Dermis blood vessel endothelial cell (primary cell): ENCODE measurements at places on chromosomes 7 and 10. TPM values are rescaled to one million over a fixed set of nuclear protein-coding genes. Genes with fewer than 3 reads are reported as not detected.

The GIMAP1 gene
- 28.2 and 31.1 TPM in 2 replicates for total RNA-seq

The CFAP69 gene
- 1.1 and 1.9 TPM in 2 replicates for total RNA-seq

The GPR141 gene
- not detected in 2 replicates for total RNA-seq

The LRRC17 gene
- 1.2 and 2.0 TPM in 2 replicates for total RNA-seq

The AGMO gene
- 1.9 and 6.7 TPM in 2 replicates for total RNA-seq

The NFE2L3 gene
- 33.4 and 38.6 TPM in 2 replicates for total RNA-seq

DNA sequence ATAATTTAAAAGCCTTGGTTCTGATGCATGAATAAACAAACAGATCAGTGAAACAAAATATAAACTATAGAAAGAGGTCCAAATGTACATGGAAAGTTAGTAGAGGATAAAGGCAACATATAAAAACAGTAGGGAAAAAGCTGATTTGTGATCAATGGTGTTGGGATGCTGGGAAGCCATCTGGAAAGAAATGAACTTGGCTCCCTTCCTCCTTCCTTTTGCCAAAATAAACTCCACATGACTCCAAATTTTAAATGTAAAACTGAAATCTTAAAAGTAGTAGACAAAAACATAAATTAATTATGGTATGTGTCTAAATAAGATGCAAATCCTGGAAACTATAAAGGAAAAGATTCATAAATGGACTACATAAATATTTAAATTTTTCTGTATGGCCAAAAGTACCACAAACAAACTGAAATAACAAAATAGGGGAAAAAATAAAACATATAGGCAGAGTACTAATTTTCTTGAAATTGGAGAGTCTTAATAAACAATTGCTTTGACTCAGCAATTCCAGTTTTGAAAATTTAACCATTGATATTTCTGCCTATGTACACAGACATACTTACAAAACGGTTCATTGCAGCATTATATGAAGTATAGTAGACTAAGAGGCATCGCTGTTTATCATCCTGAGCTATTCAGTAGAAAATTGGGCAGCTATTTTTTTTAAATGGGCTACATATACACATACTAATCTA is 77.0 kb upstream of the TRIM24 start:
- no peak for DNase-seq

GRCh38 chr7:102875700-102876295 is 37.0 kb upstream of the LRRC17 start:
- DNase-seq, result peak; percentile 97

- DNase-seq, result no peak
These were observed 170.4 kb upstream of the THSD7A start for GRCh38 chr7:12002428-12002827.

DNA sequence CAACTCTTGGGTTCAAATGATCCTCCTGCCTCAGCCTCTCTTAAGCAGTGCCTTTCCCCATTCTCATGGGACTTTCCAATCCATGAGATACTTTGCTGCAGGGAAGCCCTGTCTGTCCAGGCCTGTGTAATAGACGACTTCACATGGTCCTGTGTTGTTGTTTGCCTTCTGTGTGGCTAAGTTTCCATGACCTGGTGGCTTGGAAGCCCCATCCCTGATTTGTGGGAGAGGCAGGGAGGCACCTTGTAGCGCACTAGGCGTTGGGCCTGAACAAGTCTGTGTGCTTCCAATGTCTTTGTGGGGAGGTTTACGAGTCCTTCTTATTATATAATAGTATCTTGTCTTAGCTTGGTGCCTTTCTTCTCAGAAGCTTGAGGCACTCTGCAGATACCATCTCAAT is 49.1 kb downstream of the TCF7L2 start:
- DNase-seq, result no peak

DNA sequence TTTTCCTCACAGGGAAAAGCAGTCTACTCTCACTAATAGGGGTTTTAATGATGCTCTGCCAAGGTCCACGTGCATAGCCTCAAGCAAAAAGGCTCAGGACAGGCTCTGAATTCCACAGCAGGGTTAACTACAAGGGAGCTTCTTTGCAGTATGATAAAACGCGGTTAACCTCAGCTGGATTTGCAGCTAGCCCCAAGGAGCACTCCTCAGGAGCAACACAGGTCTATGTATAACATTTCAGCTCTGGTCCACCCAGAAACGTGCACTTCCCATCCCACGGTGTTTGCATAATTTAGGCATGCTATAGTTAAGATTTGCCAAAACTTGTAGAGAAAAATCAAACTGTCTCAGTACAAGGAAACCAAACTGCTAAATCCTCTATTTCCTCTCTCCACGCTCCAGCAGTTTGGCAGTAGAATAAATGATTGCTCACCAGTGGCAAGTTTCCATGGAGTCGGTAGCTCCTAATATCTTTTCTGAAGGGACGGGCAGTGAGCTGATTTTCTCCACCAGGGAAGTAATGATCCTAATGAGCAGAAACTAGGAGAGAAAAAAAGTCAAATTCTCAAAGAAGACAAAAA is 13.1 kb upstream of the ASB4 start:
- DNase-seq, result peak; percentile 15

- no peak for DNase-seq
These were observed 51.6 kb downstream of the PIK3CG start for GRCh38 chr7:106916679-106917078.

- DNase-seq, result no peak
These were observed 2.3 kb downstream of the SLC29A3 start for GRCh38 chr10:71321386-71321785.

DNA sequence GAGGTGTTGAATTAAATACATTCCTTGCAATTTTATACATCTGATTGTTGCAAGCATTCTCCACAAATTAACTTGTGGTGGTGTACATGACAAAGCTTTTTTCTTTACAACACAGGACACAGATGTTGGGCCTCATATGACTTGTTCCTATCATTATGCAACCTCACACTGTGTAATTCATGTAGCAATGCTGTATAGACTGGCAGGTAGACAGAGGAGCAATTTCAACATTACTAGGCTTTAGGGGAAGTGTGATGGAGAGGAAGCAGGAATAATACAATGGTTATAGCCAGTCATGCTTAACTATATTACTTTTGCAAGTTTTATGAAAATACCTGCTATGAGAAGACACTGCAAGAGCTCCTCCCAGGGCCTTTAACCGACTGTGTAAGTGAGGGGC is 832.1 kb downstream of the CNTNAP2 start:
- no peak for DNase-seq

GRCh38 chr10:73873838-73874215 is 528 bp downstream of the CAMK2G start:
- no peak for DNase-seq

DNA sequence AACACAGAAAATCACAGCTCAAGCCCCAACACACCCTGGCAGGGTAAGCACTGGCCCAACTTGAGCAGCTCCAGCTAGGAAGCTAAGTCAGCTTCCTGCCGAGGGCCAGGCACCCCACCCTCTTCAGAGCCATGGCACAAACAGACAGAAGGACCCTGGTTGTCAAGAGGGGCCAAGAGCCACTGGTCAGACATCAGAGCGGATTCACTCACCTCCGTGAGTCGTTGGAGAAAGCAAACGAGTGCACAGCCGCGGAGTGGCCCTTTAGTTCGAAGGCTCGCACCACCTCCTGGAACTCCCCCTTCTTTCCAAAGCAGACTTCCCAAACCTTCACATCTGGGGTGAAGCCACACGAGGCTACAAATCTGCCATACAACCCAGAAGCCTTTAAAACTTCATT is 7.4 kb downstream of the TBL2 start:
- DNase-seq, result no peak

DNA sequence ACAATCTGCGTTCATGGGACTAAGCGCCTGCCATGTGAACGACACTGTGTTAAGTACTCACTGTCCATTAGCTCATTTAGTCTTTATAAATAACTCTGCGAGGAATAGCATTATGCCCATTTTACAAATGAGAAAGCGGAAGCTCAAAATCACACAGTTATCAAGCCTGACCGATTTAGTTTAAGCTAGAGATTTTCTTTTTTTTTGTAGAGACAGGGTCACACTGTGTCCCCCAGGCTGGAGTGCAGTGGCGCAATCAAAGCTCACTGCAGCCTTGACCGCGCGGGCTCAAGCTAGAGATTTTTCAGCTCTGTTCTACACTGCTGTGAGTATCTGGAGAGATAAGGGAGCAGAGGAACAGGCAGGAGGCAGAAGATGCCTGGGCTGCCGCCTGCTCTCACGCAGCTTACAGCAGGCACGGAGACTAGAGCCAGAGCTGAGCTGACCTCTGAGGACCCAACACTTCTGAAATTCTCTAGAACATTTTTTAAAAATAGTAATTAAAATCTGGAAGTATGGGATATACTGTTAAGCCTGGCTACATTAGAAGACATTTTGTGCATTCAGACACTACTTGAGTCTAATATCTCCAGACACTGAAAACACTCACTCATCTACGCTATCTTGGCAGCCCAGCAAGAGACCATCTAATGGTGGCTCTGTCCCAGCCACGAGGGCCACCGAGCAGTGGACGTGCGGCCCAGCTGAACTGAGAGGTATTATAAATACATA is 38.7 kb downstream of the GNA12 start:
- no peak for DNase-seq

DNA sequence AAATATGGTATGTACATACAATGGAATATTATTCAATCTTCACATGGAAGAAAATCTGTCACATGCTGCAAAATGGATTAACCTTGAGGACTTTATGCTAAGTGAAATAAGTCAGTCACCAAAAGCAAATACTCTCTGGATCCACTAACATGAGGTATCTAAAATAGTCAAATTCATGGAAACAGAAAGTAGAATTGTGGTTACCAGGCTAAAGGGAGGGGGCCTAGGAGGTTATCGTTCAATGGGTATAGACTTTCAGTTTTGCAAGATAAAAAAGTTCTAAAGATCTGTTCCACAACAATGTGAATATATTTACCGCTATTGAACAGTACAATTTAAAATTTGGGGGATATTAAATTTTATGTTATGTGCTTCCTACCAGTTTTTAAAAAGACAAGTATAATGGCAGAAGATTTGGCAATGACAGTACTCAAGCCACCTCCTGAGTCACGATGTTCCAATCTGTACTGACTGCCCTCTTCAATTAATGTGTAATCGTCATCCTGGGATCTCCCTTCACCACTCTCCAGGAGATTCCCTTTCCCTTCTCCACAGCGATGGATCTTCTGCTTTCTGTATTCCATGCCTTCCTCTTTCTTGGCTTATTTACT is 32.3 kb upstream of the IL6 start:
- DNase-seq, result no peak

DNA sequence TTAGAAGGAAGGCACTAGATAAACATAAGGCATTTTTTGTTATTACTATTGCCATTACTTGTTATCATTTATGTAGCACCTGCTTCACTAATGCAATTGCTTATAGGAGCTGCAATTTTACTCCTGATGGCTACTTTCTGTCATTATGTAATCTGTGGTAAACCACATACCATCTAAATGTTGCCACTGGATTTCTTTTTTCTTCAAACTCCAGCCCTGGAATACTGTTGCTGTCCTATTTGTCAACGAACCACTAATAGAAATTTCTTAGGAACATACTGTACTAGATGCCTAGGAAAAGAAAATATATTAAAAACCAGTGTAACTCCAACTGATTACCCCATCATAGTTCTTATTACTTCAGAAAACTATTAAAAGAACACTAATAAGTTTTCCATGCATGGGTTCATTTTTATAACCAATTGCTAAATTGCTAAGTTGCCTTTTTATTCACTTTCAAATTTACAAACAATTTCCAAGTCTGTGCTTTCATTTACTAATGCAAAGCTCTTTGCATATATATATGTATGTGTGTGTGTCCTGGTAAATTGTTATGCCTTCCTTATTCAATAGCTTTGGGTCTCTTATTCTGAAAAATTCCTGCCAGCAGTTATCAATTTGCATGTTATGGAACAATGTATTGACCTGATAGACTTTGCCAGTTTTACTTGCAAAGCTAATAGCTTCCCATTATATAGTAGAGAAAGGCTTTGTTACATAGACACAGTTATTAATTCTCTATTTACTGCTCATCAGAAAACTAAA is 287.4 kb downstream of the EXOC4 start:
- no peak for DNase-seq

DNA sequence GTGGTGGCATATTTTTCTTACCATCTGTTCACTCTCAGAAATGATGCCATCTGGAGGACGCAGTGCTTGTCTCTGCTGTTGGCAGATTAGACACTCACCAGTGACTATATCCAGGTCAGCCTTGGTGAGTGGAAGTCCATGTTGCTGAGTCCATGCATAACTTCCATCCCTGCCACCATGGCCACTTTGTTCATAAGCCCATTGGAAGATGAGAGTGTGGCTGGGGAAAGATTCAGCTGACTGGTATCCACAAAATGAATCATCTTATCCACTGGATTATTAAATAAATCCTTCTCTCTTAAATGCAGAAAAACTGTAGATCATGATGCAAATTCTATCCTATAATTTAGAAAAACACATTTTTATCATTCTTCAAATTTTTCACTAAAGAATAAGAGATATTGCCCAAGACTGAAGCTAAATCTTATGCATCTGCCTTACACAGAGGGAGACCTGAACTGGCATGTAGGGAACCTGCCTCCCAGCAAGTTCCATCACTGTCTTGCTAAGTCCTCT is 726.9 kb downstream of the TNS3 start:
- DNase-seq, result no peak

GRCh38 chr10:851901-852300 is 79.6 kb downstream of the LARP4B start:
- no peak for DNase-seq

GRCh38 chr10:60911715-60912114 is 32.3 kb downstream of the RHOBTB1 start:
- no peak for DNase-seq

- DNase-seq, result peak; percentile 69
These were observed 88.6 kb downstream of the SPAG6 start for GRCh38 chr10:22433875-22434274.
